ENCODE measurements at places on chromosomes 5 and 9.

DNA sequence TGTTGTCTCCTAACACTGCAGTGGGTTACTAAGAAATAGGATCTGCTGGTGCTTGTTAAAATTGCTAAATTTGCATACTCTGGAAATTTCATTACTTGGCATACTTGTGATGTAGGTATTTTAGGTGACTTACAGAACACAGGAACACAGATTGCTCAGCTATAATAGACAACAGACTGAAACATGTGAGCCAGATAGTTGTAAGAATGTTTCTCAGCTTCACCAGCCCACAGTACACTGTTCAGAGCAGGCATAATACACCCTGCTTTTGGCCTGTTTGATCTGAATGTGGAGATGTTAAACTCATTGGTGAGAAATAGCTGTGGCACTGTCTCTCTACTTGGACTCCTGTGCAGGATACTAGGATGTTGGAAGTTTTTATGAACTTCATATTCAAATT lies 275.7 kb downstream of the CSNK1G3 start:
- no peak for DNase-seq

GRCh38 chr5:132353486-132353995 lies 16.0 kb upstream of the SLC22A5 start:
- DNase-seq, result no peak

DNA sequence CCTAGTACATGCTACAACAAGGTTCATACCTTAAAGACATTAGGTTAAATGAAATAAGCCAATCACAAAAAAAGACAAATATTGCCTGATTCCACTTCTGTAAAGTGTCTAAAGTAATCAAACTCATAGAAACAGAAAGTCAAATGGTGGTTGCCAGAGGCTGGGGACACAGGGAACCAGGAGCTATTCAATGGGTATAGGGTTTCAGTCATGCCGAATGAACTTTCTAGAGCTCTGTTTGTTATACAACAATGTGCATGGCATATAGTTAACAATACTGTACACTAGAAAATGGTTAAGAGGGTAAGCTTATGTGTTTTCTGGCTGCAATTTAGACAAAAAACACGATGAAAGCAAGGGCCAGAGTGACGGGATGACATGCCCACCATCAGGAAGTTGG lies 70.8 kb upstream of the EGFLAM start:
- no peak for DNase-seq

DNA sequence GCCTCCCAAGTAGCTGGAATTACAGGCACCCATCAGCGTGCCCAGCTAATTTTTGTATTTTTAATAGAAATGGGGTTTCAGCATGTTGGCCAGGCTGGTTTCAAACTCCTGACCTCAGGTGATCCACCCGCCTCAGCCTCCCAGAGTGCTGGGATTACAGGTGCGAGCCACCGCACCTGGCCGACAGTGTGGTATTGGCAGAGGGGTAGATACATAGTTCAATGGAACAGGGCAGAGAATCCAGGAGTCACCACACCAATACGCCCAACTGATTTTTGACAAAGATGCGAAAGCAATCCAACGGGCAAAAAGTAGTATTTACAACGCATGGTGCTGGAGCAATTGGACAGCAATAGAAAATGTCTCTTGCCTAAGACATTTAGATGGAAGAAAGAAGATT lies 164.0 kb upstream of the PPP1R26 start:
- no peak for DNase-seq

GRCh38 chr9:120890320-120891244 lies 13.6 kb upstream of the PHF19 start:
- no peak for DNase-seq

DNA sequence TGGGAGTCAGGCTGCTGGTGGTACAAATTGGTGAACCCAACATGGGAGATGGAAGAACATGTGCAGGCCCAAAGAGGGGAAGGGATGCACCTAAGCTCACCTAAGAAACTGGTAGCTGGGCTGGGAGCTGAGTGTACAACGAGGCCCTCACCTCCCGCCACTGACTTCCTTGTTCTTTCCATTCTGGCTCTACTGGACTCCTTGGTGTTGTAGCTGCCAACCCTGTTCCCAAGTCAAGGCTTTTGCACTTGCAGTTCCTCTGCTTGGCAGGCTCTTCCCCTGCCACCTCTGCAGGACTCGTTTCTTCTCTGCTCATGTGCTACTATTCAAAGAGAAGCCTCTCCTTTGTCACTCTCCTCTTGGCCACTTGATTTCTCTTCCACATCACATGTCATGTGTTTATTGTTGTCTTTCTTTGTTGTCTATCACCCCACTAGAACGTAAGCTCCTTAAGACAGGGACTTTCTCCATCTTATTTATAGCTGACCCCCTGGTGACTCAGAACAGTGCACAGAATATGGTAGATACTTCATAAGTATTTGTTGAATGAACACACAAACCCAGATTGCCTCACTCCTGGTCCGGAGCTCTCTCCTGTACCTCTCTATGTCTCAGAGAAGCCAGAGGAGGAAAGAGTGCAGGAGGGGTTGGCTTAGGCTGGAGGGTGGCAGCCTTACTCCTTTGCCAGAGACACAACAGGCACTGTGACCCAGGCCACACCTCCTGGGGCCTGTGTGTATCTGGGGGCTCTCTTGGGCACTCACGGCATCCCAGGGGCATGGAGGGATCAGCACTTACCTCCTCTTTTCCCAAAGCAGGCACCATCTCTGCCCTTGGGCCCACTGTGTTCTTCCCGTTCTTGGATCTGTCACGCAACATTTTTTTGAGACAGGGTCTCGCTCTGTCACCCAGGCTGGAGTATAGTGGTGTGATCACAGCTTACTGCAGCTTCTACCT lies 5.2 kb upstream of the SPINK4 start:
- DNase-seq, result no peak

- no peak for DNase-seq
Observed at GRCh38 chr9:20623021-20623747, 885 bp upstream of the MLLT3 start.

DNA sequence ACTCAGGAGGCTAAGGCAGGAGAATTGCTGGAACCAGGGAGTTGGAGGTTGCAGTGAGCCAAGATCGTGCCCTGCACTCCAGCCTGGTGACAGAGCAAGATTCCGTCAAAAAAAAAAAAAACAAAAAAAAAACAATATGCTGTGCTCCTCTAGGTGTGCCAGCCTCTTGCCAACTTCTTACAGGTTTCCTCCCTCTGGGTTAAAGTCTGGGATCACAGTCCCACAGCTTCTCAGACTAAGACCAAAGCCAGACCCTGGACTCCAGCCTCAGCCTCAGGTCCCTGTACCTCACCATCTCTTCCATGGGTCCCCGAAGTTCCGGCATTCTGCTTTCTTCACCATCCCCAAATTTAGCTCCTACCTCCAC lies 180.8 kb upstream of the MVB12B start:
- no peak for DNase-seq

DNA sequence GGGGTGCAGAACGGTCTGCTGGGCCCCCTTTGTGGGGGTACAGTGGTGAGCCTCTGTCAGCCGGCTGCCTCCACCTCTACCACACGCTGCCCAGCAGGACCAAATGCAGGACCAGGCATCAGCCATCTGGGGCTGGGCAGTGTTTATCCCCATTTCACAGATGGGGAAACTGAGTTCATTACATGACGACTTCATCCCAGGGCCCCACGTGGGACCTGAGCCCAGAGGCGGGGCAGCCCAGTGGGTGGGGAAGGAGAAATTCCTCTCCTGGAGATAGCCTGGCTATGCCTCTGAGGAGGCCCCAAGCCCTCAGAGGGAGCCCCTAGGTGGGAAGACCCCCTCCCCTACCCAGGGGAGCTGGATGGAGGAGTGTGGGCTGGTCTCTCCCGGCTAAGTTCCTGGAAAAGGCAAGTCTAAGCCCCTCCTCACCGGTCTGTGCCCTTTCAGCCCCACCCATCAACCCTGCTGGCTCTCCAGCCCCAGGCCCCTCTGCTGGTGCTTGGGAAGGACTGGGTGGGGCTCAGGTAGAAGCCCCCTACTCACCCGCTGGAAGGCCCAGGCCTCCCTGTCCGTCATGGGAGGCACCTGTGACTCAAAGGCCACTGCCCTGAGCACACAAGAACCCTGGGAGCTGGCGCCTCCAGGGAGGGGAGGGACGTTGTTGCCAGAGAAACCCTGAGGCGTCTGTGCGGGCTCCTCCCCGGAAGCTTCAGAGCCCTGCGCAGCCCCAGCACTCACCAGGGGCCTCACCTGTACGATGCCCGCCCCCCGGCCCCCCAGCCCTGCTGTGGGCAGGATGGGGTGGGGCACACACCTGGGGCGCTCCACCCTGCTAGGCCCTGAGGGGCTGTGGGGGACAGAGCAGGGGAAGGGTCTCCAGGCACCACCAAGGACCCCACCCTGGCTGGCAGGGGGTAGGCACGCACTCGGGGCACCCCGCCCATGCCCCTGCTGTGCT lies 7.4 kb upstream of the CCDC187 start:
- DNase-seq, result no peak

- DNase-seq, result no peak
Observed at GRCh38 chr5:17042041-17042440, 106.0 kb upstream of the MYO10 start.

DNA sequence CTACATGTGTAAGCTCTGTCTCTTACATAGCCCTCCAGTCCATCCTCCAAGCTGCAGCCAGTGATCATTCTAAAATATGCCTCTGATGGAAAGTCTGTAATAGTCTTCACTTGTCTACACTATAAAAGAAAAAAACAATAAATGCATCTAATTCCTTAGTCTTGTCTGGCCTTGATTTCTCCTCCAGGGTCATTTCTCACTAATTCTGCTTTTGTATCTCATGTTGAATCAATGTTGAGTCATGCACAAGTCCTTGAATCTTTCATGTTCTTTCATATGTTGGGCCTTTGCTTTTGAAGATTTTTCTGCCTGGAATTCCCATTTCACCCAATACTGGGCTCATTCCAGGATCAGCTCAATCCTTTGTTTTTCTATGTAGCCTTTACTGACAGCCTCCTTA lies 121.1 kb upstream of the TRIM32 start:
- DNase-seq, result no peak

GRCh38 chr5:150544611-150545219 lies 36.8 kb downstream of the NDST1 start:
- DNase-seq, result peak; percentile 86

DNA sequence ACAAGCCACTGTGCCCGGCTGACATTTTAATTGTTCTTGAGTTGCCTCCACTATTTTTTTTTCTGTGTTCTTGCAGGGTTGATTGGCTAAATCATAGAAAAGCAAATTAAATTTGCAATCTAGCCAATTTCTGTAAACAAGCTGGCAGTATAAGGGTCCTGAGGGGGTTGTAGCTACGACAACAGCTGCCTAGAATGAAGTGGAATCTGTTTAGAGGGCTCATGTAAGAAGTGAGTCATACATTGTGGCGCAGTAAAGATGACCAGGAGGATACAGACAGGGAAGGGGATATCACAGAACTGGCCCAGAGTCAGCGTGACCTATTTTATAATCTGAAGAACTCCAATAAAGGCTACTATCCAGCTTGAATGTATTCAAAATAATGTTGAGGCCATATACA lies 82.2 kb upstream of the TLE1 start:
- no peak for DNase-seq

Measured in HuH-7 (cell line).